ENCODE measurements at places on chromosomes 3 and 15.

- DNase-seq: no peak
Measured at GRCh38 chr15:34336231-34336990, 1.2 kb downstream of the SLC12A6 start.

GRCh38 chr3:103059432-103059831 is 624.6 kb downstream of the ZPLD1 start:
- no peak for DNase-seq

DNA sequence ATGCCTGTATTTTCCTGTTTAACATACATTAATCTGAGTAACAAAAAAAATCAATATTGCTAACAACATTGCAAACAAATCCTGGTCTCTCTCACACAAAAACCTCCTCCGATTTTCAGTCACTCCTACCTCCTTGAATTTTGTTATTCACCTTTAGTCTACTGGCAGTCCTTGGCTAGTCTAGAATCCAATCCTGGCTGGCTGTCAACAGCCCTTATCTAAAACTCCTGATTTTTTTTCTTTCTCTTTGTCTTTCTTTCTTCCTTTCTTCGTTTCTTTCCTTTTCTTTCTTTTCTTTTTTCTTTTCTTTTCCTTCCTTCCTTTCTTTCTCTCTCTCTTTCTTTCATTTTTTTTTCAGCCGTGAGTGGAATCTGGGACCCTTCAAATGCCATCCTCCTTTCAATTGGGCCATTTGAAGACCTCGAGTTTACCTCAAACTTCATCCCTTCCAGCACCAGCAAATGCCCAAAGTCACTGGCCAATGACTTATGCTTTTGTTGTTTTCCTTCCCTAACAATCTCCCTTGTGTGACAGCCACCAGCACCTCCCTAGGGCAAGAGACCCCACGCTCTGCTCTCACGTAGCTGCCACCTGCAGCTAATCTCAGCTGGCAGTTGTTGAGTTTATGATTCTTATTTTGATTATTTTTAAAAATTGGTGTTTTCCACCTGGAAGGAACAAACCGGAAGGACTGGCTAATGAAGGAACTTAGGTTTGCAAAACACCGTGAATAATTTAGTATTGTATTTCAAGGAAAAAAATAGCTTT is 6.8 kb upstream of the ONECUT1 start:
- DNase-seq: no peak

- no peak for DNase-seq
Measured at GRCh38 chr3:27661797-27662196, 60.3 kb downstream of the EOMES start.

DNA sequence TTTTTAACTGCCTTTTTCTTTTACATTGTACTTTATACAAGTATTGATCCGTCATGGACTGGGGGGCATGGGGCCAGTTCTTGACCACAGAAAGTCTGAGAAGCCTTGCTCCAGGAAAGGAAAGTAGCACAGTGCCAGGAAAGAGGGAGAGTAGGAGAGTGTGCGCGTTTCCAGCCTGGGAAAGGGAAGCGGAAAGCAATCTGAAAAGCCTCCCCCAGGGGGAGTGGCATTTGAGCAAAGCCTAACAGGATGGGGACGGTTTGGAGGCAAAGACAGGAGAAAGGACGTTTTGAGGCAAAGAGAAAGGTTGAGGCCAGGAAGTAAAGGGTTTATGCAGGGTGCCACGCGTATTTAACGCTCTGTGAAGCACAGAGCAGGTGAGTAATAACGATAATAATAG is 116.9 kb downstream of the RORA start:
- no peak for DNase-seq

DNA sequence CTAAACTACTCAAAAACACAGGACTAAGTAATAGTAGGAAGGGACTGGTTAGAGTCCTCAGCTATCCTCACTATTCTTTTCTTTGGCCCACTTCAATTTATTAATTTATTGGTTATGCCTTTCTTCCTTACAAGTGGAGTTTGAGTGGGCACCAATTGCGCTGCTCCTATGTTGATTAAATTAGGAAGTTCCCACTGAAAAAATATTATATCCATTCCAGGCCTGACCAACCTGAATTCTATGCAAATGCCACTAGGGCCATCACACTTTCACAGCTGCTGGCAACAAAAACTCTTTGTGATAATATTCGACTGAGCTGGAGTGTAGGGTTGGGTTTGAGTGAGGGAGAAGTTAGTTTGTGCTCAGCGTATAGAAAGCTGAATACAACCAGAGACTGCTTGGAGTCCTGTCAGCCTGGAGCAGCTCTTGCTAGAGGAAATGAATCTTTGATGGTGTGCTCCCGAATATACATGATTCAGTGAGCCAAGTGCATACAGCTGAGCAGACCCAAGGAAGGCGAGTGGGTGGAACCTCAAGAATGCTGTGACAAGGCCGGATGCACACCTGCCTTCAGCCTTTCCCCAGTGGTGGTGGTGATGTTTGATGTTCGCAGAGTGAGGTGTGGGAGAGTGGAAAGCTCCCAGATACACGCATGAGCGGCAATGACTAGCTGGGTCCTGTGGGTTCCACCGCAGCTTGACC is 1.5 kb downstream of the ARHGEF3 start:
- DNase-seq: no peak

- no peak for DNase-seq
Measured at GRCh38 chr3:25821746-25822573, 32.1 kb downstream of the OXSM start.

DNA sequence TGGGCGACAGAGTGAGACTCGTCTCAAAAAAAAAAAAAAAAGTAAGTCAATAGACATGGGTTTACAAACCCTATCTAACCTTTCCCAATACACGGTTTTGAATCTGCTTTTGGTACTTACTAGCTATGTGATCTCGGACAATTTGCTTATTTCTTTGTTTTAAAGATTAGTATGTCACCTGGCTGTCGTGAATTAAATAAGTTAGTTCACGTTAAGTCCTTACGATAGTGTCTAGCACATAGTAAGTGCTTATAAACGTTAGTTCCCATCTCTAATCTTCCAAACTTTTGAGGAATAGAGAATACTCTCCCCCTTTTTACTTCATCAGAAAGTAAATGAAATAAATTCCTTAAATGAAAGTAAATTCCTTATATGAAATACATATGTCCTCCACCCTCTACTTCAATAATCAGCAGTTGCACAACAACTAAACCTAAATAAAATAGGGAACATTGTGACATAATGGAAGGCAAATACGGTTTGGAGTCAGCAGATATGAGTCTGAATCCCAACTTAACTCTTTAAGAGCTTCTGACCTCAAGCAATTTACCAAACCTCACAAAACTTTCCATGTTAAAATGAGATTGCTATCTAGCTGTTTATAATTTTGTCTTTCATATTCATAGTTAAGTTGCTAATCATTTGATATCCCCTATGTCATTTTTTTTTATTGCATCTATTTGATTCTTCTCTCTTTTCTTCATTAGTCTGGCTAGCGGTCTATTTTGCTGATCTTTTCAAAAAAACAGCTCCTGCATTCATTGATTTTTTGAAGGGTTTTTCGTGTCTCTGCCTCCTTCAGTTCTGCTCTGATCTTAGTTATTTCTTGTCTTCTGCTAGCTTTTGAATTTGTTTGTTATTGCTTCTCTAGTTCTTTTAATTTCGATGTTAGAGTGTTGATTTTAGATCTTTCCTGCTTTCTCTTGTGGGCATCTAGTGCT is 134.6 kb downstream of the PEAK1 start:
- DNase-seq: no peak

DNA sequence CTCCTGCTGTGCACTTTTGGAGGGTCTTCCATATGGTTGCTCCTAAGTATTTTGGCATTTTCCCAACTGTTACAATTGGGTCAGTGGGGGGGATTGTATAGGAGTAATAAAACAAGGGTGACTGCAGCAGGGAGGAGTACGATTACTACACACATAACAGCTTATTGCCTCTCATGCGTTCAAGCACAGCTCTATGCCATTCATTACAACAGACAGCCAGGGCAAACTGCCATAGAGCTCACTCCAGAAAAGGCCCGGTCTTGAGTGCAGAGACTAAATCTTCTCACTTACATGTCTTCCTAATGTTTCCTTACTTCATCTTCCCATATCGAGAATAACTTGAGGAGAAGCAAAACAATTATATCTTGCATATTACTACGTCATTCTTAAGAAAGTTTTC is 1.4 kb upstream of the CHMP2B start:
- DNase-seq: no peak

- no peak for DNase-seq
Measured at GRCh38 chr3:157530637-157531300, 27.6 kb upstream of the VEPH1 start.

All from GM18507 (cell line).